ENCODE measurements at places on chromosomes 1 and 21.
A peak's percentile ranks its signal among the peaks of the same experiment; 100 is the strongest.

GRCh38 chr1:233328142-233328921 lies 808 bp downstream of the MAP3K21 start:
- peak; percentile 23 for DNase-seq

DNA sequence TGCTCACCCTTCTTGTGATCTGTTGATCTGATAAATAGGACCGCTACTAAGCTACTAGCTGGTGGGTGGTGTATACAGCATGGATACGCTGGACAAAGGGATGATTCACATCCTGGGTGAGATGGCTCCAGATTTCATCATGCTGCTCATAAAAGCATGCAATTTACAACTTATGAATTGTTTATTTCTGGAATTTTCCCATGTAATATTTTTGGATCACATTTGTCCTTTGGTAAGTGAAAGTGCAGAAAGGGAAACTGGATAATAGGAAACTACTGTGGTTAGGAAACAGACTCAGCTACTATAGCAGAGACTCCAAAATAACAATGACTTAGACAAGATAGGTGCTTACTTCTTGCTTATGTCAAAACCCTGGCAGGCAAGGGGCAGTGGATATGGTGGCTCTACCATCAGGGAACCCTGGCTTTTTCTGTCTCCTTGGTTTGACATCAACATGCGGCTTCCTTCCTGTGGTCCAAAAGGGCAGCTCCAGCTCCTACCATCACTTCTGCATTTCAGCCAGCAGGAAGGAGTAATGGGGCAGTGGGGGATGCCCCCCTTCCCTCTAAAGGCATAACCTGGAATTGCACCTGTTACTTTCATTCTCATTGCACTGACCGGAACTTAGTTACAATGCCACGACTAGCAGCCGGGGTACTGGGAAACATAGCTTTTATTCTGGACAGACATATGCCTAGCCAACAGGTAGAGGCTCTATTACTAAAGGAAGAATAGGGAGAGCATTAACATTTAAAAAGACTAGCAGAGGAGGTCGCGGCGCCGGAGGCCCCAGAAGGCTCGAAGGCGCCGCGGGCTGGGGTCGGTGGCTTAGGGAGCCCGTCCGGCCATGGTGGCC lies 13.8 kb upstream of the AK2 start:
- DNase-seq: peak; percentile 42

DNA sequence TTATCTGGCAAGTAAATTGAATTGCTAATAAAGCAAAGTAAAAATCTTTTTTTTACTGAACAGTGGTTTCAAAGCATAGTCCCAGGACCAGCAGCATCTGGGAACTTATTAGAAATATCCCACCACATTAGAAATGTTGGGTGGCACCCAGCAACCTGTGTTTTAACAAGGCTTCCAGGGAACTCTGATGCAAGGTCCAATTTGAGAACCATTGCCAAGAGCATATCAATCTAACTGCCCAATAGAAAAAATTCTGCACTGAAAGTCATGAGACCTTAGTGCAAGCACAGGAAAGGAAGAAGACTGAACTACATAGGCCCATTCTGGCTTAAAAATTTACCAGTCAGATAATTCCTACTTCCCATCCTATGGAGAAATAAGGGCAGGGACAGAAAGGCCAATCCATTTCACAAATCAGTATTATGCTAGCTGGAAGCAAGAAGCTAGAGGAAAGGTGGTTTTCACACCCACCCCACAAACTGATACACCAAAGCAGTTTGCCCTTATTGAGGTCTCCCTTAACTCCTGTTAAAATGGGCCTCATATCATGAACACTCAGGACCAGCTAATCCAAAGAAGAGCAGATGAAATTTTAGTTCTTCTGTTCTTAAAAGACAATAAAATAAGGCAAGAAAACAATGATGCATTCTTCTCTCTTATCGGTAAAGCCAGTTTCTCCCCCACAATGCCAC lies 17.5 kb upstream of the C1orf105 start:
- DNase-seq: no peak

- no peak for DNase-seq
These were observed 125.3 kb upstream of the CYYR1 start for GRCh38 chr21:26698416-26698815.

DNA sequence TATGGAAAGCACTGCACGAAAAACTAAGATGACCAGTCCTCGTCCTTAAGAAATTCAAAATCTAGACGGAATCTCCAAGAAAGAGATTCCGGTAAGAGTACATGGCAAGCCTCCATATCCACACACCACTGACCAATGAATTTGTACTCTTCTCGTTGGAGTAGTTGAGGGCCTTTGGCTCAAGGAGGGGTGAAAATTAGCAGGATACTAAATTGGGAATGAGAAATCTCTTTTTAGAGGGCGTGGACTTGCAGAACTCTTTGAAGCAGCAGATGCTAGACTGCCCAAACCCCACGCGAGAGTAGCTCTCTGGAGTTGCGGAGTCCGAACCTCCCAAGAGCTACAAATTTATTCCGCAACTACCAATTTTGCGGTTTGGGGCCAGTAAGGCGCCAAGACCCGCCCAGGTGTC lies 872 bp upstream of the PPP2R5A start:
- no peak for DNase-seq

DNA sequence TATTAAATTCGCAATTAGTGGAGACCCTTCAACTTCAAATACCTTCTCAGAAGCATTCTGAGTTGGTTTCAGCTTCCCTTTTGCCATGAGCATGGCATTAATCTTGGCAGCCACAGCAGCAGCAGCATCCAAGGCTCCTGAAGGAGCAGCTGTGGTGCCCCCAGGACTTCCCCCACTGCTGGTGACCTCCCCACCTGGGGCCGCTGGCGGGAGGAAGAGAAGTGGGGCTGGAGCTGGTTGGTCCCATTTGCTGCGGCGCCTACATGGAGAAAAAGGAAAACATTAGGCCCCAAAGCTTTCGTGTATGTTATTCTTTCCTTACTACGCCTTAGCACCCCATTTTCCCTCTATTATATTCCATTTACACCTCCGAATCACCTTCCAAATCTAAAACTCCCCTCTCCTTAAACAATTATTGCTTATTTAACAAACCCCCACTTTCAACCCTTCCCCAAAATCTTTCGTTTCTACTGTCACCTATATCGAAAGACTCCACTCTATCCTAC lies 569 bp downstream of the KHDC4 start:
- DNase-seq: no peak

GRCh38 chr21:42319851-42320572 lies 4.8 kb upstream of the TFF3 start:
- DNase-seq: no peak

DNA sequence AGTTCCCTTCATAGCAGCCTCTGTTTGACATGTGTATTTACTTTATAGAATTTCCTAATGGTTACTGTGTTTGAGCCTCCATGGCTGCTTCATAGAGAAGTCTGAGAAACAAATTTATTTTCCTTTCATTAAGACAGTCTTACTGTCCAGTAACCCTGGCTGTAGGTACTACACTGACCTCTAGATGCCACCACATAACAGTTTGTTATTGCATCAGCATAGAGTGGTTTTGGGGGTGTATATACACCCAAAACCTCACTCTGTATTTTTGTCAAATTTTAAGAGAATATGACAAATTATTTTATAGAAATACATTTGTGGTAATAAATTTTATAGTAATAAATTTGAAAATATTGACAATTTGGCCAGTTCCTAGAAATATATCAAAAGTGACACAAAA lies 57.3 kb downstream of the OBSCN start:
- no peak for DNase-seq

DNA sequence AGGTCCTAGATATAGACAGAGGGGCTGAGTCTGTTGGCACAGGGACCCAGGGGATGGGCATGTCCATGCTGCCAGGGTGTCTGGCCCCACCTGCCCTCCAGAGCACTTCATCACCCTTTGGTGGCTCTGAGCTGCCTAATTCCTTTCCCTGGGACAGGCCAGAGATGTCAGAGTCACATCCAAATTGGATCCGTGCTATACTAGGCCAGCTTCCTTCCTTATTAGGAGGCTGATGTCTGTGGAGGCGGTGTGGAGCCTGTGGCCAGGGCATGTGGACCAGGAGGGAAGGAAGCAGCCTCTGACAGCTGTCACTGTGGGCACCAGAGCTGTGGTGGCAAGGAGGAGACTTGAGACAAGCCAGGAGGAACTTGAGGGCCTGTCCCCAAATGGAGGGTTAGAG lies 77.7 kb upstream of the TMEM51 start:
- DNase-seq: no peak

- no peak for DNase-seq
These were observed 102.3 kb downstream of the OSBPL9 start for GRCh38 chr1:51719146-51719545.

DNA sequence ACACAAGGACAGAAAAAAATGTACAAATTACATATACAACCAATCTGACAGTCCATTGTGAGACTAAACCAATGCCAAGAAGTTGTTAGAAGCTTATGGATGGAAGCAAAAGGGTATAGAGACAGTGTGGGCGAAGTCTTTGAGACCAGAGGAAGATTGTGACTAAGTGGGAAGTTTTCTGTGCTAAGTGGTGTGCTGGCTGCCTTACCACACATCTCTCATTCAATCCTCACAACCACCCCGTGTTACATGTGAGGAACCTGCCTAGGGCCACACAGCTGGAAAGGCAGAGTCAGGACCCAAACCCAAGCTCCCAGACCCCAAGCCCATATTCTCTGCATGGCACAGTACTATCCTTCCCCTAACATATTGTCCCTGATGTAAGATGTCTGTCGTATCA lies 53.5 kb upstream of the DUSP10 start:
- DNase-seq: no peak
